ENCODE measurements at places on chromosomes 6 and 20.
A peak's percentile ranks its signal among the peaks of the same experiment; 100 is the strongest.

DNA sequence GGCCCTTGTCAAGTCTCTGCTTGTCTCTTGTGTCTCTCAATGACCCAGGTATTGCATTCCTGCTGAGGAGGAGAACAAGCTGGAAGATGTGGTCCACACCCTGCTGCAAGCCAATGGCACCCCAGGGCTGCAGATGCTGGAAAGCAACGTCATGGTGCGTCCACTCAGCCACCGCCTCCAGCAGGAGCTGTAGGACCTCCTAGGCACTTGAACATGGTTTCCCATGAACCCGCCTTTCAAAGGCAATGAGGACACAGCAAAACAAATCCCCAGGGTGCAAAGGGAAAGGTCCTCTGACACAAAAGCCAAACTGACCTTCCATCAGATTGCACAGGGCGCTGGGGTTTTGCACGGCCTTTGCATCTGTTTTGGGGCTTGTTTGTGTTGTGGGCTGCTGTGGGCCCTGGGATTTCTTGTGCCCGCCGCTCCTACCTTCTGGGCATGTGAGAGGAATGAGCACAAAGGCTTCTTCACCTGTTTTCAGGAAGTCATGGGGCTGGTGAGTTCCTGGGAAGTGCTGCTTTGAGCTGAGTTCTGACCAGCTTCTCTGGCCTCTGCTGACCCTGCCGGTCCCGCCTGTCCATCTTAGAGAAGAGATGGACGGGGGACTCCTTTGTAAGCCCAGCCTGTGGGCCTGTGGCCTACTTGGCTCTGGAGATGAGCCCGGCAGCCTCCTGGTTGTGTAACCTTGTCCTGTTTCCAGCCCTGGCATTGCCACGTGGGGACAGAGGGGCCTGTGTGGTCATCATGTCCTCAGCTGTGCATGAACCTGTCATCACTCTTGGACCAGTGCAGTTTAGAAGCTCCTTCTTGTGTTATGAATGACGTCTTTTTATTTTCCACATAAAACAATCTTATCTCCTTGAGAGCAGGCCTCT, 151.3 kb downstream of the DTNBP1 start:
- DNase-seq: no peak

DNA sequence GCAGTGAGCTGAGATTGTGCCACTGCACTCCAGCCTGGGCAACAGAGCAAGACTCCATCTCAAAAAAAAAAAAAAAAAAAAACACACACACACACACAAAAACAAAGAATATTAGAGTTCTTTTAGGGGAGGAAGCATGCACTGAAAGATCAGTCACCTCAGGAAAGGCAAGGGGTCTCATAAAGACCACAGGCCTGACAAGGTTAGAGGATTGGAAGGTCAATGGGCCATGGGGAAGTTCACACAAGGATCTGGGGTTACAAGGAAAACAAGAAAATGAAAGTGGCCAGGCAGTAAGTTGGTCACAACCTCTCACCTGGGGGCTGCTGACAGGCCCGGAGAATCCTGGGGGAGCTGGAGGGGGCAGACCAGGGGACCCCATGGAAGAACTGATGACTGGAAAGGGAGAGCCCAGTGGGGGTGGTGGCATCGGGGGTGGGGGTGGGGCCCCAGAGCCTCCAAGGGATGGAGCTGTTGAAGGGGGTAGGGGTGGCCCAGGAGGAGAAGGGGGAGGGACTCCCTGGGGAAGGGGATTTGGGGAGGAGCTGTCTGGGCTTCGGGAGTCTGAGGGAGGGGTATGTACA, 1.5 kb downstream of the RXRB start:
- no peak for DNase-seq

DNA sequence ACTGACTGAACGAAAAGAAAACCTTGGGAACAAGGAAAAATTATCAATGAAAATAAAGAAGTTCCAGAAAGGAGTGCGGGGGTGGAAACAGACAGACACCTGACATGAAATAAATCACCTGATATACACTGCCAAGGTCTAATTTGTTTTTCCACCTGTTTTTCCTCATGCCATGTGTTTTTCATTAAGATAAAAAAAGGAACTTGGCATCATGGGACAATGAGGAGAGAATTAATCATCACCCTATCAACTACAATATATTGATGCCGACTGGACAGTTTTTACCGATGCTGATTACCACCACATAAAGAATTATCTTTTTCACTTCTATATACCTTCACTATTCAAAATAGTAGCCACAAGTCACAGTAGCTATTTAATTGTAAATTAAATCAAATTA, 233.2 kb downstream of the ARHGAP18 start:
- DNase-seq: no peak

DNA sequence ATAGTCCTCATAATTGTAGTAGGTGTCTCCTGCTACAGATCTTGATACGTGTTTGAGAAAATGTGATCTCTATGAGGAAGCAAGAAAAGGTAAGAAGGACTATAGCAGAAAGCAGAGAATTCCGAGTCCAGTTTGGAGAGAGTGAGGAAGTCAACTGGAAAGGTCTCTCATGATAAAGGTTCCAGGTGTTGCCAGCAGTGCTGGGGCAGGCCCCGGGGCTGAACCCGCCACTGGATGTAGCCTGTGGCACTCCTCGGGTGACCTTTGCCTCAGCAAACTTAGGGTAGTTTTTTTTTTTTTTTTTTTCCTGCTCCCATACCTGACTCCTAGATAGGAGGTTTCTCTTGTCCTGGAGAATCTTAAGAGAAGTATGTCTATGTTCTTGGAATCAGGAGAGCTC, 62.8 kb downstream of the FAM120B start:
- no peak for DNase-seq

DNA sequence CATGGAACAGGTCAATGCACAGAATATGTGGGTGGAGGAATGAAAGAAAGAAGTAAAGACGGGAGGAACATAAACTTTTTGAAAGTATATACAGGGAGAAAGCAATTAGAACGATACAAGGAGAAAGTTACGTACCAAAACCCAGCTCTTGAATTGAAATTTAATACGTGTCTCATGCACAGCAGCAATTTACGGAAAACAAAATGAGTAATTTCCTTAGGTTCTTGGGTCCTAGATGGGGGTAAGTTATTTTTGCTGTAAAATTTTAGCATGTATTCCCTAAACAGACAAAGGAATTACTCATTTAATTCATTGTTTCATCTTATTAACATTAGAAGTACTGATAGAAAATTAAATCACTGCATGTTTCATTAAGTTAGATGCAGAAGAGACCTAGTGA, 75.8 kb downstream of the PDE10A start:
- DNase-seq: no peak

DNA sequence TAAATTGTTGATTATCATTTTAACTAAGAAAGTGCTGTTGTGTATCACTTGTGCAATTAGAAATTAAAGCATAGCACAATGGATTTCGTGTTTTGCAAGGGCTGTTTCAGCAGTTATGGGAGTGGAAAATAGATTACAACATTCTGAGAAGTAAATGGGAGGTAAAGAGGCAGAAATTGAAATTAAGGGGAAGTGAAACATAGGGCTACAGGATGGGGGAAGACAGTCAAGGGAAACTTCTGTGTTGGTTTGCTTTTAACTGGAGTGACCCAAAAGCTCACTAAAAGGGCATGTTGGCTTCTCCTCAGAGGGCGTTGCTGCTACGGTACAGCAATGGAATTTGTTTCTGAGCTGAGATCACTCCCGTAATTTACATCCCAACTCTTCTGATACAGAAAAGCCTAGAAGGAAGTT, 147.5 kb downstream of the BCAS1 start:
- DNase-seq: no peak

DNA sequence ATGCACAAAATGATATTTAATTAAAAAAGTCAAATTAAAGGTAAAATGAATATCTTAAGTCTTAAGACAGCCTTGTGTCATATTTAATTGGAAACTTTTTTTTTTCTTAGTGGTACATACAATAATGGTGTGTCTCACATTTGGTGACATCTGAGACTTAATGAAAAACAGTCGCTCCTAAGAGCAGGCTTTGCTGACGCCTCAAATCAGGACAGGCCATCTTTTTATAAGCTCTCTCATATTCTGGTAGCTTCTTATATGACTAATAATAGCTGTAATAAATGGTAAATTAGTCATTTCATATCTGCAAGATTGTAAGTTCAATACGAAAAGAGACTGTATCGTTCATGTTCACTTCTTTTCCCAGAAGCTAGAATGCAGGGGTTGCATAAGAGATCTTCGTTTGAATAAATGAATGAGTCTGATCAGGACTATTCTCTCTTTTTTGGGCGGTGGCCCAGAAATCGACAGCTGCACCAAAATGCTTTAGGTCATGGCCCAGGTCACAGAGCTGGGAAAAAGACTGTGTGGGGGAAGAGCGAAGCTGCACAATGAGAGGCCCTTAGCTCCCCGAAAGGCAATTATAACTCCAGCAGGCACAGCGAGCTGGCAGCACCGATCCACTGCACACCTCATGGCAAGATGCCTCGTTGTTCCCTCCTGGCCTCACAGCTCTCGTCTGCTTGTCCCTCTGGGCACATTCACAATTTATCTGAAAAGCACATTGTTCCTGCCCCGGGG, 69.4 kb downstream of the NRN1 start:
- no peak for DNase-seq

- DNase-seq: no peak
Observed at GRCh38 chr6:5087389-5087788, 2.2 kb downstream of the PPP1R3G start.

DNA sequence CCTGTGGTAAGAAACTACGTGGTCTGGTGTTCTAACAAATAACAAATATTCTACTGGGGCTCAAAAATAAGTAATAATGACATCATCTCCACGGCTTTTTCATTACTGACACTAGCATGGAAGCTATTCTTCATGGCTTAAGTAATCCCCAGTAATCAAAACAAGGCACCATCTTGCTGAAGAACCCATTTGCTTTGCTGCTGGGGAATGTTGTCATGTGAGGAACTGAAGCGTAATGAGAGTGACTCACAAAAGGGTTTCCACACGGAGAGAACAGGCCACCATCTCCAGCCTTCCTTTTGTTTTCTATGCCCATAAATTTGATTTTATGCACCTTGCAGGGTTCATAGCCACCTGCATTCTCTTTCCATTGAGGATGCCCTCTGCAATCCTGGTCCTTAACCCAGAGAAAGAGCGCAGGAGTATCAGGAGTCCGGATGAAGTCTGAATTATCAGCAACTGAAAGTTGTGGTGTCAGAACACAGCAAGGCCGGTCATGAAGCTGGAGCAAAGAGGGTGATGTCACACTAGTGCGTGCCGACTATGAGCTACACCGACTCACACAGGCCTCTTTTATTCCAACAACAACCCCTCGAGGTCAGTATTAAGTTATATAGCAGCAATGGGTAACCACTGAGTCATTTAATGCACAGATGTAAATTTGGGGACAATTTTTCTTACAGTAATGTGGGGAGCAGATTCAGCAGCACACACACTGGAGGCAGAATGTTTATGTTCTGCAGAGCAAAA, 173.7 kb upstream of the SSTR4 start:
- DNase-seq: no peak

GRCh38 chr20:63056236-63057170, 49.7 kb upstream of the BHLHE23 start:
- DNase-seq: peak; percentile 28

- no peak for DNase-seq
Observed at GRCh38 chr20:53595018-53595378, 1.4 kb upstream of the ZNF217 start.

- no peak for DNase-seq
Observed at GRCh38 chr6:56349194-56349593, 101.8 kb upstream of the COL21A1 start.

GRCh38 chr6:24469811-24470210, 19.6 kb downstream of the GPLD1 start:
- no peak for DNase-seq

- no peak for DNase-seq
Observed at GRCh38 chr6:11592294-11592906, 54.9 kb downstream of the TMEM170B start.

- DNase-seq: no peak
Observed at GRCh38 chr6:157550114-157550989, 169.4 kb downstream of the ZDHHC14 start.

DNA sequence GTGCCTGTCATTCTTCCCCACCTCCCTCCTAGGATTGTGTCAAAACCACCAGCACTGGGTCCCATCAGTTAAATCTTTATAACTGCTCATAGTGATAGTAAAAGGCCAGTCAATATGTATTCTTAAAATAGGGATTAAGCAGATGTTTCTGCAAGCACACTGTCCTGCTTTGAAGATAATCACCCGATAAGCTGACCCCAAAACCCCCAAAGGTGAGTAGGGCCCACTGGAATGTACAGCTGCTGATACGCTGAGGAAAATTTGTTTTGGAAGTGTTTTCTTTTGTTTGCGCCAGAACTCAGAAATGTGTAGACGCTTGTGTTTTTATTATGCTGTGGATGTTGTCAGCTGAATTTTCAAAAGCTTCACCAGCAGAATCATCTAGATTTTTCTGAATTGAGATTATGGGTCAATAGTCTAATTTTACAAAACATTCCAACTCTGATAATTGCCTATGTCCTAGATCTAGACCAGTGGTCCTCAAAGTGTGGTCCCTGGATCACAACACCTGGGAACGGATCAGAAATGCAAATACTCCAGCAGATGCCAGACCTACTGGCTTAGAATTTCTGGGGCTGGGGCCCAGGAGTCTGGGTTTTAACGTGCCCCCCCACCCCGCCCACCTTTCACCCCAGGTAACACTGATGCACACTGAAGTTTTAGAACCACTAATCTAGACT, 11.4 kb downstream of the BFSP1 start:
- no peak for DNase-seq

GRCh38 chr6:7042654-7043545, 64.9 kb upstream of the RREB1 start:
- DNase-seq: no peak

DNA sequence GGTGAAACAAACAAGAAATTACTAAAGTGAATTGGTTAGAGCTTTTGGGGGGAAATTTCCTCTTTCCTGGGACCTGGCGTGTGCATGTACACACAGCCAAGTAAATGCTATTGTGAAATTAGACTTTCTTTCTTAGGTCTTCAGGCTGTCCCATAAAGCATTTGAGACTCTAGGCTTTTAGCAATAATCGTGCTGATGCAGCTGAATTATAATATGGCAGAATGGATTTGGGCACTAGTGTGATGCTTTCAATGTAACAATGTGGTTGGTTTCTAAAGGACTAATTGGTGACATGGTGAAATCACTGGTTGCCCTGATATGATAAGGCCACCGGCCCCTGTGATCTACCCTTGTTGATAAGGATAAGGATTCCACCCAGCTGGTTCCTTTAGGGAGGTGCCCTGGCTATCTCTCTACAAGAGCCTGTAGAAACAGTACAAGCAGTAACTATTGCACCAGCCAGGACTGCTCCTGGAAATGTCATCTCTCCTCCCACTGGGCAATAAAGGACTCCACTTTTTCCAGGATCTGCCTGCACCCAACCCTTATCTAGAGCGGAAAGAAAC, 164.1 kb downstream of the TFAP2A start:
- no peak for DNase-seq

DNA sequence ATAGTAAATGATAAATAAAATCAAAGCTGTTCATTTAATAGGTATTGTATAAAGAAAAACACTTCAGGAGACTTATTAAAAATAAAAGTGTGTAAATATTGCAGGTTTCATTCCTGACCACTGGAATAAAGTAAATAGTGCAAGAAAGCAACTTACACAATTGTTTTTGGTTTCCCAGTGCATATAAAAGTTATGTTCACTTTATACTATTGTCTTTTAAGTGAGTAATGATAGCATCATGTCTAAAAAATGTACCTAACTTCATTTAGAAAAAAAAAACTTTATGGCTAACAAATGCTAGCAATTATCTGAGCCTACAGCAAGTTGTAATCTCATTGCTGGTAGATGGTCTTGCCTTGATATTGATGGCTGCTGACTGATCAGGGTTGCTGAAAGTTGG, 726.6 kb upstream of the POU3F2 start:
- DNase-seq: no peak

All from NCI-H524 (cell line).